ENCODE measurements at places on chromosomes 13 and 19.

GRCh38 chr13:48901781-48902180 is 73.9 kb upstream of the FNDC3A start:
- no peak for DNase-seq

- no peak for DNase-seq
Measured at GRCh38 chr19:17829855-17830566, 8.7 kb upstream of the INSL3 start.

GRCh38 chr19:28607066-28607583 is 605.8 kb downstream of the UQCRFS1 start:
- DNase-seq: no peak

DNA sequence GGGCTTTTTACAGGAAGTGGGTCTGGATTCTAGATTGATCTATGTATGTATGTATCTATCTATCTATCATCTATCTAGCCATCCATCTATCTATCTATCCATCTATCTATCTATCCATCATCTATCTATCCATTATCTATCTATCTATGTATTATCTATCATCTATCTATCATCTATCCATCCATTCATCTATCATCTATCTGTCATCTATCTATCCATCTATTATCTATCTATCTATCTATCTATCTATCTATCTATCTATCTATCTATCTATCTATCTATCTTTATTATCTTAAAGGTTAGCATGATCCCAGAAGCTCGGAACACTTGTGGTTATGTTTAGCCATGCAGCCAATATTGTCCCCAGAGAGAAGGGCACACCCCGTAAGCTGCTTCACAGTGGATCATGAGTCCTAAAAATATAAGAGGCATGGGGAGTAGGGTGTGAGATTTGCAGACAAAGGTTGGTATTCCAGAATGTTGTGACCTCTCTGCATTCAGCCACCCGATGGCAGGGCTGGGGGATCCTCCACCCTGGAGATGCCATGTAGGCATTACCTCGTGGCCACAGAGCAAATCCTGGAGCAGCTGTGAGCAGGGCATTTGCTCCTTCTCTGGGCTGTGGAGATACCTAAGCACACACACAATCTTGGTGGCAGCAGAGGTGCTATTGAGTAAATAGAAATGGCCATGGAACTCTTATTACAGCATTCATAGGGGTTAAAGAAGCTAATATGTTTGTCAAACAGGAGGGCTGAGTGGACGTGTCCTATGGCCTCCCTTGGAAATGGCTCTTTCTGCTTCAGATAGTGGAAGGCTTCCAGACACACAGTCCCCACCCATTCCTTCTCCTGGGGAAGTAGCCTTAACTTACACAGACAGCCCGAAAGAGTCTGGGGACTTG is 310.0 kb upstream of the TSHZ3 start:
- DNase-seq: no peak

- DNase-seq: no peak
Measured at GRCh38 chr13:71583581-71583980, 283.4 kb downstream of the DACH1 start.

- no peak for DNase-seq
Measured at GRCh38 chr19:1288833-1289685, 3.4 kb downstream of the EFNA2 start.
